ENCODE measurements at places on chromosomes 1 and 21.

DNA sequence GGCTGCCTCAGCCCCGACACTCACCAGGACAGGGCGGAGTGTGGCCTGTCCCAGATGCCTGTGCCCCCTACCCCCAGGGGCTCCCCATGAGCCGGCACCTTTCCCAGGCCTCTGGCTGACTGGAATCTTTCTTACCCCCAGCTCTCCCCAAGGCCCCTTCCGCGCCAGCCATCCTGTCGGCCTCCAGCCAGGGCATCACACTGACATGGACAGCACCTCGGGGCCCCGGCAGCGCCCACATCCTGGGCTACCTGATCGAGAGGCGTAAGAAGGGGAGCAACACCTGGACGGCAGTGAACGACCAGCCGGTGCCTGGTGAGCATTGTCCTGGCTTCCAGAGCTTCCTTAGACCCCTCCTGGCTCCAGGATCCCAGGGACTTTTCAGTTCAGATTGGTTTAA, 26.5 kb downstream of the IGFN1 start:
- no peak for DNase-seq

DNA sequence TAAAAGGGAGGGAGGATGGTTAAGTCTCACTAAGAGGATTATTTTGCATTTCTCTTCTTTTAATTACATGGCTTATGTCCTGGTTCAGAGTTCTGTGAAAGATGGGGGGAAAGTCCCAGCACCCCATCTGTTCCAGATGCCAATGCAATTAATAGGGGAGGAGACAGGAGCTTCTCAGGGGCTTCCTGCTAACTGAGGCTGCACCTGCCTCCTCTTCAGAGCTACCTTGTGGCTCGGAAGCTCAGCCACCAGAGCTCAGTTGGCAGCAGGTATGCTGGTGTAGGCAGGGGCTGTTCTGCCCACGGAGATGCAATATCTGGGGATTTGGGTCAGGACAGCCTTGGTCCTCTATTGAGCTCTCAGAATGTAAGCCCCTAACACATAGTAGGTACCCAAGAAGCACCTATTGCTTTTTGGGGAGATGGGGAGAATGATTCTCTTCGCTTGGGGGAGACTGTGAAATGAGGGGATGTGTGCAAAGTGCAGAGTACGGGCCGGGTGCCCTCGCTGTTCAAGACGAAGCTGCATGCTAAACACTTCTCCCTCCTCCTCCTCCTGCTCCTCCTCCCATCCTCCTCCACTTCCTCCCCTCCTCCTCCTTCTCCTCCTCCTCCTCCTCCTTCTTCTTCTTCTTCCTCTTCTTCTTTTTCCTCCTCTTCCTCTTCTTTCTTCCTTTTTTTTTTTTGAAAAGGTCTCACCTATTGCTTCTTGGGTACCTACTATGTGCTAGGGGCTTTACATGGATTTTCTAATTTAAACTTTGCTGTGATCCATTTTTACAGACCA, 279.0 kb downstream of the PTPRU start:
- no peak for DNase-seq

DNA sequence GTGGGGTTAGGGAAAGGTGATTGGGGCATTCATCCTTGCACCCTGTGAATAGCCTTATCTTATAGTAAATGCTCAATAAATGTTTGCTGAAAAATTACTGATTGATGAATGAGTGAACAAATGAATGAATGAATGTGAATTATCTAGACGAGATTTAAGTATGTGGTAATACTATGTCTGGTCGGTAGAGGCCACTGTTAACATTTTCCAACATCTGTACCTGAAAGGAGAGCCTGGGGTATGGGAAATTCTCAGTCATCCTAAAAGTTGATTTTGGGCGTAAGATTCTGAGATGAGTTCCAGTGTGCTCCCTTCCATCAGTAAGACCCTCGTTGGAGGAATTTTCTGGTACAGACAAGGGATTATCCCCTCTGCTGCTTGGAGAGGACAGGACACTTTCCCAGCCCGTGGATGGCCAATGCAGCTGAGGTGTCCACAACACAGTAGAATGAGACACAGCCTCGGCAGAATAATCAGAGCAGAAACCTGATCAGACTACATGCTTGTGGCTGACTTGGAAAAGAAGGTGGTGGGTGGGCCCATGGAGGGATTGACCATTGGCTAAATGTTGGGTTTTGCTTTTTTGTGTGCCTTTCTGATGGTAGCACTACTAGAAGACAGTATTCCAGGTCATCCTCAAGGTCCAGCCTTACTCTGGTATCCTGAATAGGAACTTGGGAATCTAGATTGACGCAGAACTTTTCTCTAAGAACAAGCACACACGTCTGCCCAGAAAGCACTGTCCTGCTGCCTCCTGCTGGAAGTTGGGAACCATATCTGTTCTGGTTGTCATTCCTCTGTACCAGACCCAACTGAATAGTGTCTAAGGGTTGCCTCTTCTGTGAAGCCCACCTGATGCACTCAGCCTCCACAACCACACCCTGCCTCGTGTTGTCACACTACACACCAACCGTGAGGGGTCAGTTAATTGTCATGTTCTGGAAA, 262.0 kb downstream of the TNR start:
- DNase-seq = no peak

- DNase-seq = no peak
These were observed 134.9 kb upstream of the MAP1LC3C start for GRCh38 chr1:242133796-242134195.

- no peak for DNase-seq
These were observed 478 bp upstream of the PRDM2 start for GRCh38 chr1:13699510-13699909.

GRCh38 chr1:74584185-74584584, 71.8 kb upstream of the LRRC53 start:
- no peak for DNase-seq

DNA sequence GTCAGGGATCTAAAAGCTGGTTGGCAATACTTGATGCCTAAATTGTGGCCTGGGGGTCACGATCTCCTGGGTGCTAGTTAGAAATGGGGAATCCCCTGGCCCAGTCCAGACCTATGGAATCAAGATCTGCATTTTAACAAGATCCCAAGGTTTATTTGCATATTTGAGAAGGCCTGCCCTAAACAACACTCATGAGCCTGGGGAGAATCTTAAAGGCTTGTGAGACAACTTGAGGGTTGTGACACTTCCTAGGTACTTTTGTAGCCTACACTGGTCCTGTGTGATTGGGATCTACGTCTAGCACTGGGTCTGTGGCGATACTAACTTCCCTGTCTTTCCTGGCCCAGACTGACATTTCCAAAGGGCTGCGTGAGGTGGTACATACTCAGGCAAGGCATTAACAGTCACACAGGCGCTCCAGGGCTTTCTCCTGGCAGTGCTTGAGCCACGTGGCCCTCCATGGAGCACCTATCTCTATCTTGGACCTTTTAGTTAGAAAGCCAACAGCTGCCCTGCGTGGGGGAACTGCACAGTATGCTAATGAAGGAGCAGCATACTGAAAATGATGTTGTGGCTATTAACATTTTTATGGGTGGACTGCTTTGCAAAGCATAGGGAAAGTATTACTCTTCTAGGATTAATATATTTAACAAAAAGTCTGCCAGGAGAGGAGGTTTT, 263.1 kb downstream of the ST6GALNAC3 start:
- DNase-seq = no peak

DNA sequence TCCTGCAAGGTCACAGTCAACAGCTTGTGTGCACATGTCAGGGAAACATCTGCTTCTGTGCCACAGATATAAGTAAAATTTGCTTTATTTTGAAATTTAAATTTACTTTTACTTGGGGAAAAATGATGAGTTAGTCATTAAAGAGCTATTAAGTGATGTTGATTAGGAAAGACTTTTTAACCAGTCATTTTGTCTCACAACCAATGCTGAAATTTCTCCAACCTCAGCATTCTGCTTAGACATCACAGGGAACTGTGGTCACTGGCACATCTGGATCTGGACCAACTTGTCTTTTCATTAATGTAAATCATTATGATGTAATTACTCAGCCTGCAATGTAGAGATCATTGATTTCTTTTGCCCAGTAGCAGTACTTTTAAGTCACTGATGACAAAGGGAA, 301.0 kb downstream of the TTLL7 start:
- DNase-seq = no peak

DNA sequence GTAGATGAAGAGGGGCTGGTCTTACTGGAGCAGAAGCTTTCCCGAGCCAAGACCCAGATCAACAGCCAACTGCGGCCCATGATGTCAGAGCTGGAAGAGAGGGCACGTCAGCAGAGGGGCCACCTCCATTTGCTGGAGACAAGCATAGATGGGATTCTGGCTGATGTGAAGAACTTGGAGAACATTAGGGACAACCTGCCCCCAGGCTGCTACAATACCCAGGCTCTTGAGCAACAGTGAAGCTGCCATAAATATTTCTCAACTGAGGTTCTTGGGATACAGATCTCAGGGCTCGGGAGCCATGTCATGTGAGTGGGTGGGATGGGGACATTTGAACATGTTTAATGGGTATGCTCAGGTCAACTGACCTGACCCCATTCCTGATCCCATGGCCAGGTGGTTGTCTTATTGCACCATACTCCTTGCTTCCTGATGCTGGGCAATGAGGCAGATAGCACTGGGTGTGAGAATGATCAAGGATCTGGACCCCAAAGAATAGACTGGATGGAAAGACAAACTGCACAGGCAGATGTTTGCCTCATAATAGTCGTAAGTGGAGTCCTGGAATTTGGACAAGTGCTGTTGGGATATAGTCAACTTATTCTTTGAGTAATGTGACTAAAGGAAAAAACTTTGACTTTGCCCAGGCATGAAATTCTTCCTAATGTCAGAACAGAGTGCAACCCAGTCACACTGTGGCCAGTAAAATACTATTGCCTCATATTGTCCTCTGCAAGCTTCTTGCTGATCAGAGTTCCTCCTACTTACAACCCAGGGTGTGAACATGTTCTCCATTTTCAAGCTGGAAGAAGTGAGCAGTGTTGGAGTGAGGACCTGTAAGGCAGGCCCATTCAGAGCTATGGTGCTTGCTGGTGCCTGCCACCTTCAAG, 57.3 kb downstream of the LAMC2 start:
- DNase-seq = no peak

DNA sequence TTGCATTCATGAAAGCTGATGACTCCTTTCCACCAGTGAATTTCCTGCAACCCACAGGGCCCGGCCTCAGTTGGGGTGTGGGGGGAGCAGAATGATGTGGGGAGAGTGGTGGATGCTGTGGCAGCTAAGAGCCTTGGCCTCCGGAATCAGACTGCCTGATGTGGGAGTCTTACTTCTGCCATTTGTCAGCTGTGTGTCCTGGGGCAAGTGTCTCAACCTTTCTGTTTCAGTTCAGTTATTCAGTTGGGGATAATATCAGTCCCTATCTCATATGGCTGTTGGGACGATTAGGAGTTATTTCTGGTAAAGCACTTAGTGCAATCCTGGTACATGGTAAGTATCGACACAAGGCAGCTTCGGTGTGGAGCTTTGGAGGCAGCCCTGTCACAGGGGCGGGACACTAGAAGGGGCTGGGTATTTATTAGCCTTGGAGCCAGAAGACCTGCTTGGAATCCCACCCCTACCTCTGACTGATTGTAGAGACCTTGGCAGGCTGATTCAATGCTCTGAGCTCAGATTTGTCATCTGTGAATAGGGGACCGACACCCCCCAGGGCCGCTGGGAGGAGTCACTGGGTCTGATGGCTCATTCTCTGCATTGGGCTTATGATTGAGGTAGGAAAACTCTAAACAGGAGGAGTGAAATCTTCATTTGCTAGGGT, 19.6 kb downstream of the ARHGEF10L start:
- no peak for DNase-seq

- no peak for DNase-seq
These were observed 37.8 kb upstream of the ZNF326 start for GRCh38 chr1:89957107-89957506.

Data from activated T-helper 1 cell treated with Interleukin-2 at 50 U/mL for 16 hours (primary cell).